ENCODE measurements at places on chromosomes 2 and 18.

GRCh38 chr18:54812885-54813284, 15.4 kb upstream of the RAB27B start:
- no peak for DNase-seq

- DNase-seq: no peak
Observed at GRCh38 chr2:174038462-174038861, 73.3 kb upstream of the SP3 start.

GRCh38 chr2:69385443-69386151, 1.4 kb downstream of the GFPT1 start:
- DNase-seq: no peak

- no peak for DNase-seq
Observed at GRCh38 chr2:134155134-134155533, 98.7 kb upstream of the MGAT5 start.

- no peak for DNase-seq
Observed at GRCh38 chr2:219433666-219434467, 776 bp upstream of the SPEG start.

- no peak for DNase-seq
Observed at GRCh38 chr2:27954771-27955383, 64.3 kb downstream of the BABAM2 start.

- no peak for DNase-seq
Observed at GRCh38 chr18:65906621-65907034, 155.8 kb downstream of the CDH7 start.

- DNase-seq: no peak
Observed at GRCh38 chr2:36338827-36339145, 16.8 kb upstream of the CRIM1 start.

DNA sequence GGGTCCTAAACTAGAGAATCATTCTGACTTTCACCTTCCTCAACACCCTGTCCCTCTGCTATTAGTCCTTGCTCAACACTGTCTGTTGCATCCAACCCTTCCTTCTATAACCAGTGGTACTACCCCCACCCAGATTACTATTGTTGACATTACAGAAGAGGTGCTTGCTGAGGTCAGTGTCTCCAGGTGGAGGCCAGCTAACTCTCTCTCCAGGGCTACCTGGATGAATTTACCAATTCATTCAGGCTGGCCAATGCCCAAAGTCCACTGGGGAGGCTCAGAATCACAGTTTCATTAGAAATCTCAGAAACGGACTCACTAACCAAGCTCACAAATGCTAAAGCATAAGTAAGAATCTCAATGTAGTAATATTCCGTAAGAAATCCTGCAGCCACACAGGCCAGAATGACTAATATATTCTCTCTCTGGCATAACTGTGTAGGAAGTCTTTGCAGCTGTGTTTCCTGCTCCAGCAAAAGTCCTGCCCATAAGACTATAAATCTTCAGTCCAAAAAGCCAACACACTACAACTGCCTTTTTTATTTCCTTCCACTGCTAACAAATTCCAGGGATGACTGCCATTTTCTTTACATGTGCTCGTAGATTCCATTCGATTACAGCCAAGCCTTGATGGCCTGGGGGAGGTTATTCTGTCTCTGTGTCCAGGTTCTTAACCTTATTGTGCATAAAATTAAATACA, 10.0 kb upstream of the TTR start:
- DNase-seq: no peak

GRCh38 chr2:223060201-223060825, 8.3 kb downstream of the KCNE4 start:
- DNase-seq: no peak

DNA sequence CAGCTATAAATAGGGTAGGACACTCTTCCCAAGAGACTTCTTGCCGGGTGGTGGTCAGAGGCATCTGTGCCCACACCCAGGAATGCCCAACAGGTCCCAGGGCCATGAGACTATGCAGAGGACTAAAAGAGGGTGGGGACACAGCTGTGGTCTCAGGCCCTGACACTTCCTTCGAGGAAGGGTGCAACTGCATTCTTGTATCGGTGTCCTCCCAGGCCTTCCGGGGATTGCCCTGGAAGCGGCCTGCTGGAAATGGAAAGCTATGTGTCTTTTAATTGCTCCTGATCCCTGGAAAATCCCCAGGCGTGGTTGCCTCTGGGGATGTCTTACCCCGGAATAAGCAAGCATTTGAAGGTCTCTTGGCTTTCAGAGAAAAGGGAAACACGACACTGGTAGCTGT, 176.7 kb downstream of the SOX11 start:
- DNase-seq: no peak

- DNase-seq: no peak
Observed at GRCh38 chr2:167686691-167687090, 560.7 kb downstream of the STK39 start.

GRCh38 chr2:101149241-101150192, 1.7 kb downstream of the TBC1D8 start:
- DNase-seq: no peak

GRCh38 chr2:200422532-200423261, 87.2 kb downstream of the KCTD18 start:
- DNase-seq: no peak

DNA sequence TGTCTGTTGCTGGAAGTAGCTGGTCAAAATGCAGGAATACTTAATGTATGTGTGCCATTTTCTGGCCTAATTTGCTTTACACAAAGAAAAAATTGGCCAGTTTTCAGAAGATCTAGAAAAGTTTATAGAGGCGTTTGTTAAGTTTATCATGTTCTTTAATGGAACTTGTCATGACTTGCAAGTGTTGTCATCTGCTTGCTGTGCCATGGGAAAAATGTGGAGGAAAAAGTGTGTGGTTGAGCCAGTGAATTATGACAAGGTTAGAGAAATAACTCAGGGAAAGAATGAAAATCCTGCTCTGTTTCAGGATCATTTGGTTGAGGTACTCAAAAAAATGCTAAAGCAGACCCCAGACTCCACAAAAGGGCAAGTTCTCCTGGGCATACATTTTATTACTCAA, 301.6 kb upstream of the CDH2 start:
- no peak for DNase-seq

- no peak for DNase-seq
Observed at GRCh38 chr2:1581965-1582625, 162.2 kb downstream of the PXDN start.

DNA sequence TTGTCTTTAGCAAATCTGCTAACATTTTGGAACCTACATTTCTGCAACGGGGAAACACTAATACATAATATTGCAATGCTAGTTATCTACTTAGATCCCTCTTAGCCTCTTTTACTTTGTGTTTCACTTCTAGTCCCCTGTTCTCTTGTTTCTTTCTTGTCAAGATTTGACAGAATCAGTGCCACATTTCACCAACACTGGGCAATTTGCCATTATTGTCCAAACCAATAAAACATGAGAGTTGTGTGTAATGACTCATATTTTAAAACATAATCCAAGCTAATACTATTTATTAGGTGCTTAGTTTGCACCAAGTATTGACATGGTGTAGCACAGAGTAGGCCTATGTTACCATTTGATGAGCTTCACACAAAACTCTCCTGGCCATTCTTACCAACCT, 33.7 kb upstream of the ACVR1C start:
- DNase-seq: no peak

GRCh38 chr2:173963323-173963816, 1.8 kb downstream of the SP3 start:
- peak; percentile 58 for DNase-seq

DNA sequence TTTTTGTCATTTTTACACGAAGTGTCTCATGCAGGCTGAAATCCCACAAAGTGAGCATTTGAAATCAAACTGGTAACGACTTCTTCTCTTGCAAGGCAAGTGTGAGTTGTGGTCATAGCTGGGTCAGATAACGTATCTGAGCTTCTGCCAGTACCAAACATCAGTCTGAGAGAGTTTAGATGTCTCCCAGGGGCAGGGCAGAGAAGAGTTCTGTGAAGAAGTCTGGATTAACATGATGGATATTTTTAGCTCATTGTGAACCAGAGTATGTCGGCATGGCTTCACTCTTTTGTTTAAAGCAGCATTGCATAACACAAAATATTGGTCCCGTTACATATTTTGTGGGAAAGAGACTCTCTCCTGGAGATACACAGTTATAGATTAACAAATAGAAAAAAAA, 655.5 kb upstream of the KLHL29 start:
- DNase-seq: no peak

Measured in occipital lobe (tissue), 3 donors.